NAMALWA (cell line): ENCODE measurements at places on chromosomes 3 and 15.

DNA sequence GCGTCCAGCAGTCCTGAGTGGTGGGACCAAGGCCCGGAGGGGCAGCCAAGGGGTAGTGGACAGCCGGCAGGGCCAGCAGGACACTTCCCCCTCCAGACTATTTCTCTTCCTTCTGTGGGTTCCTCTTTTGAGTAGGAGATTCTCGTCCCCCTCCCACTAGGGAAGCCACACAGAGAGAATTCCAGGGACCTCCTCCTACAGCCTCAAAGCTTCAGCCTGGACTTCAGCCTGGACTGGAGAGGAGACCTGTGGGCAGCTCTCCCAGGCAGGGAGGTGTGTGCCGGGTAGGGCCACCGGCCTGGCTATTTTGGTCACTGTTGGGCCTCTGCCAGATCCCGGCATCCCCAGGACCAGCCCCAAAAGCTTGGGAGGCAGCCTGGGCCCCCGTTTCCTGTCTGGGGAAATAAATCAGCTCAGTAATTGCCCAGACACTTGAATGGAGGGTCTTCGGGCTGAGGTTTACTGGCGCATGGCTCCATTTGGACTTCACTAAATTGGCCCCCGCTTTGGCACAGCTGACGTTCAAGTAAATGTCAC is 1.3 kb downstream of the SLC6A6 start:
- no peak for DNase-seq

- no peak for DNase-seq
Observed at GRCh38 chr3:236881-237280, 40.3 kb downstream of the CHL1 start.

- no peak for DNase-seq
Observed at GRCh38 chr15:90576711-90577389, 47.1 kb downstream of the CRTC3 start.

GRCh38 chr15:37289109-37289765 is 188.9 kb upstream of the MEIS2 start:
- DNase-seq = peak; percentile 11

GRCh38 chr15:73575636-73576247 is 57.4 kb downstream of the NPTN start:
- DNase-seq = no peak

GRCh38 chr15:35603301-35603700 is 57.3 kb upstream of the DPH6 start:
- DNase-seq = no peak

DNA sequence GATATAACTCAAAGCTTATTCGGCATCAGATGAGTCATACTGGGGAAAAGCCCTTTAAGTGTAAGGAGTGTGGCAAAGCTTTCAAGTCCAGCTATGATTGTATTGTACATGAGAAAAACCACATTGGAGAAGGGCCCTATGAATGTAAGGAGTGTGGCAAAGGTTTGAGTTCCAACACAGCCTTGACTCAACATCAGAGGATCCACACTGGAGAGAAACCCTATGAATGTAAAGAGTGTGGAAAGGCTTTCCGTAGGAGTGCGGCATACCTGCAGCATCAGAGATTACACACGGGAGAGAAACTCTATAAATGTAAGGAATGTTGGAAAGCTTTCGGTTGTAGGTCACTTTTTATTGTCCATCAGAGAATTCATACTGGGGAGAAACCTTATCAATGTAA is 7.5 kb downstream of the ZNF621 start:
- no peak for DNase-seq

GRCh38 chr3:108931035-108931434 is 22.6 kb downstream of the GUCA1C start:
- DNase-seq = no peak

DNA sequence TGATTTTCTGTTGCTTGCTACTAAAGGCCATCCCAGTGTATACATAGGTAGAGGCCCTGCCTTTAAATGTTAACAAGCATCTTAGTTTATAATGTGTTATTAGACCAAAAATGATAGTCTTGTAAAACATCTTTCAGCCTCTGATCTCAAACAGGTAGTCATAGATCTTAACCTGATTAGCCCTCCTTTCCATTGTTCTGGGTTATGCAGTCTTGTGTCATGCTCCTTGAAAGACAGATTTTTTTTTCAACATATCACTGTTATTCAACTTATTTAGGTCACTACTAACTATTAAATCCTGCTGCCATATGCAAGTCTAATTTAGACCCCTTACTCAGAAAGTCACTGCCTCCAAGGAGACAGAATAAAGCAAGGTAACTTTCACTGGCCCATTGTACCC is 19.1 kb upstream of the CLDN16 start:
- no peak for DNase-seq

GRCh38 chr3:111846039-111846438 is 13.0 kb upstream of the PHLDB2 start:
- no peak for DNase-seq
